ENCODE measurements at places on chromosomes 16 and 17.

GRCh38 chr16:81888520-81889394 lies 109.7 kb downstream of the PLCG2 start:
- DNase-seq = peak; percentile 45

DNA sequence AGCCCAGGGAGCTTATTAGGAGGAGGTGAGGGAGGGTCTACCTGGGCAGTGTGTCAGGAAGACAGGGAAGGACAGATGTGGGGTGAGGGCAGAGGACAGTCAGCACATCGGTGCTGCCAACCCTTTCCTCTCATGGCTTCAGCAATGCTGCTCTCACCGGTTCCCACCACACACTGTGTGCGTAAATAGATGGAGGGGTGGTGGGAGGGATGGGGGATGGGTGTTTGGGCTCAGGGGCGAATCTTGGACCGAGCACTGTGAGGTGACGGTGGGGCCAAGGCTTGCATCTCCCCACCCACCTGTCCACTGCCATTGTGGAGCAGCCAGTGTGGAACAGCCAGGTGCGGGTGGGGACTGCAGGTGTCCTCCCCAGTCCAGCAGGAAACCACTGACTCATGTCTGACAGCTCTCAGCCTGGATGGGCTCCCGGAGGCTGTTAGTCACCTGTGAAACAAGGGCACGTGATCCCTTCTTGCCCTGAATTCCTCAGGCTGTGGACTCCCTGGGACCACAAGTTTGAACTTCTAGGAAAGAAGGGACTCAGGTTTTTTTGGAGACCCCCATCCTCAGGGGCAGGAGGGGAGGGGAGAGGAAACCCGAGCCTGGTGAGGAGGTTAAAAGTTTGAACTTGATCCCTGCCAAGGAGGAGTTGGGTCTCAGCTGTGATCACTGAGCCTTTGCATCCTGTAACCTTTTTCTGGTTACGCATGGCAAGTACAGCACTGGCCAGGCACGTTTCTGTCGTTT lies 42.7 kb upstream of the SMPD3 start:
- no peak for DNase-seq

DNA sequence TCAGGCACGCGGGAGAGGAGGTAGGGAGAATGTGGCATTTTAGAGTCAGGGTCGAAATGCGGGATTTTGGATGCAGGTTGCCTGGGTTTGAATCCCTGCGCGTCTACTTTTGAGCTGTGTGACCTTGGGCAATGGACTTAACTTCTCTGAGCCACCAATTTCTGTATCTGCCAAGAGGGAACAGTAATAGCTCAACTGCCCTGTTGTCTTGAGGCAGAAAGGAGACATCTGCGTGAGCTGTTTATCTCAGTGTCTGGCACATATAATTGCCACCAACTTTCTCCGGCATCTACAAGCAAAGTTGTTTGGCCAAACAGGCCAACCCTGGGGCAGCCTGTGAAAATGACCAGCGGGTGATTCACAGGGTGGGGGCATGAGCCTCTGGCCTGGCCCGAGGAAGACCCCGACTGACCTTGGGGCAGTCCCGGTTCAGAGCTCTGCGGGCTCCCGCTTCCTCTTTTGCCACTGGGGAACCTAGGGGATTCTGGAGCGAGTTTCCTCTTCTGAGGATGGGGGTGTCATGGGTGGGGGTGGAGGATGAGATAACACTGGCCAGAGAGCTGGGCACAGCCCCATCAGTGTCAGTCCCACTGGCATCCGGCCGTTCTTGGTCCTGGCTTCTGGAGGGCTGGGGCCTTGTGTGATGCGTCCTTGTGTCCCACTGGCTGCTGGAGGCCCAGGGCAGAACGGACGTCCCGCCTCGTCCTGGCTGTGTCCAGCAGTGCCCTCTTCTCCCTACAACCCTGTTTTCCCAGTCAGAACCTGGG lies 1.3 kb downstream of the SNN start:
- DNase-seq = peak; percentile 84

GRCh38 chr17:364766-365165 lies 12.2 kb upstream of the RPH3AL start:
- DNase-seq = no peak

DNA sequence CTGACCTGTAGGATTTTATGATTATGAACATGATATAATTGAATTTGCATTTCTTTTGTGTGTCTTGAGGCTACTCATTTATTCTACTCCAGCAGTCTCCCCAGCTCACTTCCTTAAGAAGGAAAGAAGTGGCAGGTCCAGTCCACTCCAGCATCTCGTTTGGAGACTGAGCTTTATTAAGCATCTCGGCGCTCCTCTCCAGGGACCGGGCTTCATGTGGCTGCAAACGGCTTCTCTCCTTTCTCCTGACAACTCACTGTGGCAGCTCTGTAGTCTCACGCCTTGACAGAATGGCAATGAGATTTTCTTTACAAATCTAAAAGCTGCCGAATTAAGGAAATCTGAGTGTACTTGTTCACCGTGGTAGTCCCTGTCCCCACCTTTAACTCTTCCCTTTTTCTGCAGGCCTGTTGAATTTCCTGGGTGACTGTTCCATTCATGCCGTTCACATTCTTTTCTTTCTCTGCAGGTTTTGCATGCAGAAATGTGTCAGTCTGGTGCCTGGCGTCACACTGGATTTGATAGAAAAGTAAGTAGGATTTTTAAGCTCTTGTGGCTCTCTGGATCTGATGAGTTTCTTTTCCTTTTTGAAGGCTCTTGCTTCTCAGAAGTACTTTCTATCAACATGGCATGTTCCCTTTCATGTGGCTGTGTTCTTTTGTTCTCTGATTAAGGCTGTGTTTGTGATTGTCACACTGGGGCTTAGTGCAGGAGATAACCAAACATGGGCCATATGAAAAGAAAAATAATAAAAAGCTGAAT lies 200.5 kb upstream of the CHMP6 start:
- no peak for DNase-seq

DNA sequence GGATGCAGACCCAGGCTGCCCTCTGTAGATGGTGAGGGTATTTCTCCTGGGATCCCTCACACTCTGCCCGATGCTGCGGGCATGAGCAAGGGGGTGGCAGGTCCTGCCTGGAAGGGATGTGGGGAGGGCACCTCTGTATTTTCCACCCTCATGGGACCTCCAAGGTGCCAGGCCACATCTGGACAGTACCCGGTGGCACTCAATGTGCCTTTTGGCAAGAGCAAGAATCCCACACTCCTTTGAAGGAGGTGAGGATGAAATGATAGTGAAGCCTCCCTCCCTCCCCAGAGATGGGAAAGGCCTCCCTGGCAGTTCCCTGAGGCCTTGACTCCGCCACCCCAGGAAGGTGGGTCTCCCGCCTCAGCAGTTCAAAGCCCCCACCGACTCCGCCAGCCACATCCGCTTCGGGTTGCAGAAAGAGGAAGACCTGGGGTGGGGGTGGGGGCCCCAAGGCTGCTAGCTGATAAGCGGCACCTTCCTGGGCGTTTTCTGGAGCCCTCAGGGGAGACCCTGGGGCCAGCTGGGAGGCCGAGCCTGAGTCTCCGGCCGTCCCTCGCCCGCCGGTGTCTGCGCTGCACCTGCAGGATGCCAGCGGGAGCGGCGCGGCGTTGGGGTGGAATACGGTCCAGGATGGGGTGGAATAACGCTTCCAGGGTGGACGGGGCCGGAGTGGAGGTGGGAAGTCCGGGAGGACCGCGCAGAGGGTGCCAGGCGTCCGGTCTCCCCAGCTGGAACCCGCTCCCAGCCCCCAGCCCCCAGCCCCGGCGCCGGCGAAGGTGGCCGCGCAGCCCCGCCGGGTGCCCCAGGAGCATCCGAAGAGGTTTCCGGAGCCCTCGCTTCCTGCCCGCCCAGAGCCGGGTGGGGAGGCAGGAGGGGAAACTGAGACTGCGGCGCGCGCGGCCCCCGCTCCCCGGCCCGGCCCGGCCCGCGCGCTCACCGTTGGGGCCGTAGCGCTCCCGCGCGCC lies 718 bp downstream of the ATP2A3 start:
- peak; percentile 80 for DNase-seq

GRCh38 chr17:62965174-62965685 lies 805 bp upstream of the TANC2 start:
- DNase-seq = no peak

- peak; percentile 5 for DNase-seq
Measured at GRCh38 chr16:24984903-24985675, 30.1 kb downstream of the ARHGAP17 start.

DNA sequence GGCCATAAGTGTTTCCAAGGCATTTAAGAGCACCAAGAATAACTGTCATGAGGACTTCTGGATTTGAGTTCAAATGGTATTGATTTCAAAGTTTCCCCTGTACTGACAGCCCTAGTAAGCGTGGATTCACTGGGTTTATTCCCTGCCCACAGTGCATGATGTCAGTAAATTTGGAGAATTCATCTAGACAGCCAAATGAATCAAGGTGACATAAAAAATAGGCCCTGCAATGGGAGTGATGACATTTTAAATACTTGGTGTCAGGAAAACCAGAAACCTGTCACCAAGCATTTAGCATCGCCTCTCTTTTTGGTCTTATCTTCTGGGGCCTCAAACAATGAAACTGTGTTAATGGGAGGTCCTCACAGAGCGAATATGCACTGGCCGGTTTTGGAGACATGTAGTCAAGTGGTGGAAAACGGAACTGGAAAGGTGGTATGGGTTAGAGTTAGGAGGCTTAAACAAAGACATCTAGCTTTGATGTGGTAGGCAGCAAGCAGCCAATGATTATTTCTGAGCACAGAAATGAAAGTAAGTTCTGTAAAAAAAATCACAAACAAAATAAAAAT lies 29.1 kb downstream of the COG4 start:
- no peak for DNase-seq

Measured in MV-4-11 (cell line).